Renal pelvis (tissue), 12 donors: ENCODE measurements at places on chromosomes 11 and 22. TPM values are rescaled to one million over a fixed set of nuclear protein-coding genes. Genes with fewer than 3 reads are reported as not detected.

- no peak for DNase-seq
Measured at GRCh38 chr22:23888615-23889401, 5.4 kb upstream of the MIF start.

The CWC15 gene
- 112 TPM for polyA plus RNA-seq

DNA sequence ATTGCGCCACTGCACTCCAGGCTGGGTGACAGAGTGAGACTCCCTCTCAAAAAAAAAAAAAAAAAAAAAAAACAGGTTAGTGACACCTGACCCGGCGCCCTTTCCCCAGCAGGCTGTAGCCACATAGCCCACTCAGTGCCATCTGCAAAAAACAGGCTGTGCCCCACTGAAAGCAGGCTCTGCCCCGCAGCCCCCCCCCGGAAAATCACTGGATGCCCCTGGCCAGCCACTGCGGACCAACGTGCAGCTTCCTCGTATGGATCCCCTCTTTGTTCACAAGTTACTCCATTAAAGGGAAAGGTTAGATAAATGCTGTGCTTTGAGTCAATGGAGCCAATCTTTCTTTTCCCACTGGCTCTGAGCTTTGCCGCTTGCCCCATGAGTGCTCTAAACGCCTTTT, 660.3 kb downstream of the TBC1D22A start:
- DNase-seq, result no peak

GRCh38 chr11:64136765-64137441, 29.0 kb downstream of the MACROD1 start:
- no peak for DNase-seq

DNA sequence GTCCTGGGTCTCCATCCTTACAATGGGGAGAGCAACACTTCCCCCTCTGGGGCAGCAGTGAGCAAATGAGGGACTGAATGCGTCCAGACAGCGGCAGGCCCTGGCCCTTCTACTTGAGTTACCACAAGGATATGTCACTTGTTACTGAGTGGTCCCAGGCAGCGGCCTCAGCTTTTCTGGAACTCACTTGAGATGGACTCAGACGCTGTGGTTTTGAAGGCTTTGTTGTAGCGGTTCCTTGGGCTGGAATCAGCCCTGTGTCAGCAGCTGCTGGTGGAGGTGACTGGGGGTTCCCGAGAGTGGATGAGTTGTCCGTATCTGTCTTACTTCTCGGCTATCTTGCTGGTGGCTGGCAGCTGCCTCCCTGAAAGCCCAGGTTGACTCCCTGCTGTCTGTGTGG, 77.0 kb downstream of the MICAL2 start:
- no peak for DNase-seq

The MYO7A gene
- 4.0 TPM for polyA plus RNA-seq

The MPPED2 gene
- 18.5 TPM for polyA plus RNA-seq

The CLCF1 gene
- polyA plus RNA-seq, result 4.8 TPM

DNA sequence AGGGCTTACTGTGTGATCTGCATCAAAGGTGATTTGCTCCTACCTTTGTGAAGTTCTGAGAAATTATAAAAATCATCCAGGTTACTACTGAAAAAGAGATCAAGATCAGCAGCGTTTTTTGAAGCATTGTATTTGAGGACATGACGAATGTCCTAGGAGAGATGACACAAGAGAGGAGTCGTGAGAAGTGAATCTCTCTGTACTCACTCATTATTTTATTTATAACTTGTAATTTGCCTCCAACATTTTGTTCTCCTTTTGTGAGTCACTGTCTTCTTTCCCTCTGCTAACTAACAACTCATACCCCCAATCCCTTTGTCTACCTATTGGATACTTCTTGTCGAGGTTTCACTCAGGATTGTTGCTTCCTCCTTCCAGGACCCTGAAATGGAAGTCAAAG, 8.6 kb downstream of the NXPE1 start:
- no peak for DNase-seq

The SLC6A5 gene
- 0.11 TPM for polyA plus RNA-seq

DNA sequence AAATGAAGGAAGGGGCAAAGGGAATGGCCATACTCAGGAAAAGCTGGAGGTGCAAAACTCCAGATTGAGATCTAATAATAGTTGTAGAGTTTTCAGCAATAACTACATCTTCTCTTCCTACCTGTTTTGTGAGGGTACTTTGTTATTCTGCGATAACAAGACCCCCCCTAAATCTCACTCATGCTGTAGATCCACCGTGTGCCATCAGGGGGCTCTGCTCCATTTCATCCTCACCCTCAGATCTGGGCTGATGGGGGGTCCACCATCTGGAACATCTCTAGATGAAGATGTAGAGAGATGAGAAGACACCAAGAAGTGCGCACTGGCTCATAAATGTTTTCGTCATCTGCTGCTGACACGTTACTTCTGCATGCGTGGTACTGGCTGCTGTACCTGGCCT, 135.9 kb upstream of the KIRREL3 start:
- DNase-seq, result no peak

- no peak for DNase-seq
Measured at GRCh38 chr11:130427581-130428315, 661 bp downstream of the ADAMTS8 start.

GRCh38 chr11:122310766-122311165, 194.8 kb upstream of the BLID start:
- DNase-seq, result no peak

The CTTN gene
- polyA plus RNA-seq, result 166 TPM

GRCh38 chr11:102807921-102808320, 10.0 kb upstream of the MMP1 start:
- no peak for DNase-seq

The DUSP8 gene
- 3.6 TPM for polyA plus RNA-seq

DNA sequence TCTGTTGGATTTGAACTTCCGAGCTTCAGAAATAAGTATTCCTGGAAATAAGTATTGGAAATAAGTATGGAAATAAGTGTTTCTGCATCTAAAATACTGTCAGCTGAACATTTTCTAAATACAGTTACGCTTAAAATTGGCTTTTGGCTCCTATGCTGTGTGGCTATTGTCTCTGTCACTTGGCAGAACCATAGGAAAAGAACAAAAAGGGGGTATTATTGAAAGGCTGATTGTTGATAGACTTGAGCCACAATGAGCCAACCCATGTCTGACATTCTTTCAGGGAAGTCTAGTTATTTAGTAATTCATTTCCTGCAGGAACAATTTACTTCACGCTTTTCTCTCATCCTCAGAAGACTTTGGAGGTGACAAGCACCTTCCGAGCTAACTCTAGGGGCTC, 32.5 kb upstream of the LARGE1 start:
- no peak for DNase-seq

DNA sequence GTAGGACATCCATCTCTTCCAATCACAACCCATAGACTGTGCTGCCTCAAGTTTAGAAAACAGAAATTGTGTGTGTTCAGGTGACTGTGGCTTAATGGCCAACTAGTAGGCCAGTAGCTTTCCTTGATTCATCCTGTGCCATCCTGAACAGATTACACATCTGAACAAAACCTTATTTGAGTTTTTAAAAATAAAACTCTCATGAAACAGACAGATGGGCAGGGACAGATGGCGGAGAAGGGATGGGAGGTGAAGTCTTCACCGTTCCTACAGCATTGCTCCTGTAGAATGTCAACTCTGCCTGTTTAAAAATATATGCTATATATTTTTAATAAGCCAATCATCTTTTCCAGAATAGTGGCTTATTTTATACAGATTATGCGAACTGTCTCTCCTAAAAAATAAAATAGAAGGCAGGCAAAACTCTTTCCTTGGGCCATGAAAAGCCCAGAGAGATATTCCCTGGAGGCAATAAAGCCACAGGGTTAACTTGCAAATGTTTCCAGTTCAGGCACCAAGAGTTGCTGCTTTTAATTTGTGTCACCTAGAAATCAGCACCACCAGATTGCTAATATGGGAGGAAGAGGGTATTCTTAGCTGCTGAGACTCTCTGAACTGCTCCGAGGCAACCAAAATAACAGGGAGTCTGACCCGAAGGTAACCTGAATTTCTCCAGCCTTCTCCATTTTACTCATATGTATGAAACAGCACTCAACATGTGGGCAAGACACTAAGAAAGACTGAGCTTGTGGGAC, 861.2 kb downstream of the OPCML start:
- no peak for DNase-seq

GRCh38 chr11:28346209-28346608, 238.0 kb downstream of the METTL15 start:
- DNase-seq, result no peak

- no peak for DNase-seq
Measured at GRCh38 chr11:2737866-2738265, 38.1 kb upstream of the KCNQ1OT1 start.

GRCh38 chr11:47923667-47924066, 56.7 kb upstream of the PTPRJ start:
- DNase-seq, result no peak

GRCh38 chr11:96221244-96222070, 121.5 kb downstream of the MAML2 start:
- DNase-seq, result no peak

GRCh38 chr11:57899378-57899777, 124.3 kb upstream of the OR9Q1 start:
- no peak for DNase-seq

DNA sequence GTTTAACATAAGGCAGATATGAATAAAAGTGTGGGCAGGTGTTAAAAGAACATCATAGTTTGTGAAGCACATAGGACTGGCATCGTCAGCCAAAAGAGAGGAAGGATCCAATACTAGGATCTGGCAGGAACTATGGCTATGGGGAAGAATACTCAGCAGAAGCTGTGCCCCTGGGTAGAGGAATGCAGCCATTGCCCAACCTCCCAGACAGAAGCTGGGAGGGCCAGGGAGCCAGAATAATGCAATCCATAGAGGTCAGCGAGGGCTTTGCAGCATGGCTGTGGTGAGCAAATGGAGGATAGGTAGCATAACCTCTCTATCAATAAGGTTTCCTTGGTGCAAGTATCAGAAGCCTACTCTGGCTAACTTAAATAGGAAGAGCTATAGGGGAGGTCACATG, 11.7 kb upstream of the CSTF3 start:
- no peak for DNase-seq

GRCh38 chr11:67076202-67076601, 19.6 kb downstream of the RHOD start:
- no peak for DNase-seq

The PDE3B gene
- 8.6 TPM for polyA plus RNA-seq

The BIK gene
- polyA plus RNA-seq, result 1.1 TPM

GRCh38 chr11:108405706-108406105, 61.6 kb downstream of the C11orf65 start:
- no peak for DNase-seq

DNA sequence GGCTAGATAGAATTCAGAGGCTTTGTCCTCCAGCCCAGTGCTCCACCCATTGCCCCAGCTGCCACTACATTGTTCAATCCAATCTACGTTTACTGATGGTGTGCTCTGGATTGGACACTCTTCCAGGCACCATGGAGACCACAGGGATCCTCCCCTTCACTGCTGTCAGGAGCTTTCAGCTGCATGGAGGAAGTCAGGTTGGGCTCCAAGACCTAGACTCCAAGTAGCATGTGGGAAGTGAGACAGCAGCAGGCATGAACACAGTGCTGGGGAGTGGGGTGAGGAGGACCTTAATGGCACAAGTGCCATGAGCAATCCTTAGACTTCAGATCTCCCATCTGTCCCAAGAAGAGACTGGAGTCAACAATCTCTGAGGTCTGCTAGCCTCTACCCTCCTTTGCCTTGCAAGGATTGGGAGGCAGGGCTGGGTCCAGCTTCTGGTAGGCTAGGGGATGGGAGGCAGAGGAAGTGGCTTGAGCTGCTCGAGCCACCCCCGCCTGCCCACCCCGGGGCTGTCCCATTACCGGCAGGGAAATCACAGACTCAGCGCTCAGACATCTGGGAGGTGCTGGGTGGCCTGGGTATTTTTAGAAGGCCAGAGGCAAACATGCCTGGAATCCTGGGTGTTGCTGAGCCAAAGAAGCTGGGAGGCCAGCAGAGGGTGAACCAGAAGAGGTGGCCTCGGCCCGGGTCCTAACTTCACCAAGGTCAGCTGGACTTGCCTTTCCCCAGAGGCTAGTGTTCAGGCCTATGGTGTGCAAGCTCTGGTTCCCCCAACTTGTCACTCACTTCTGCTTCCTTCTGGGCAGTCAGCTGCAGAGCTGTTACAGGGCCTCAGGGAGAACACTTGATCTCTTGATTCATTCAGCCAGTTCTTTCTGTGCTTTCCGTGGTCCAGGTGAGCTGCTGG, 15.2 kb upstream of the FCHSD2 start:
- DNase-seq, result no peak

The KCNK4 gene
- polyA plus RNA-seq, result 0.06 TPM

The UCP3 gene
- 5.4 TPM for polyA plus RNA-seq

The RCN1 gene
- 179 TPM for polyA plus RNA-seq

DNA sequence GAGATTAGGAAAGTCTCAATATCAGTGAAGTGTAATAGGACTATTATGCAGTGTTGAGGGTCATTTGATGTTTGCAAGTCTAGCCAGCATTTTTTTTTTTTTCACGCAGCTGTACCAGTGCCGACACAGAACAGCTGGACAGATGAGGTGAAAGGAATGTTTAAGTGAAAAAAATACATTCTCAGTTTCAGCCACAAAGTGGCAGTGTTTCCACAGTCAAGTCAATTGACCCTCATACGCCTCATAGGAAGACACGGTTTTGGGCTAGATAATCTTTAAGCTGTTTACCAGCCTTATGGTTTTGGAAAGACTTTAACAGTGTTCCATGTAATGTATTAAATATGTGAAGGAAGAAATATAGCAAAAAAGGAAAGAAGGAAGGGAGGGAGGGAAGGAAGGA, 349.9 kb upstream of the ANO3 start:
- DNase-seq, result peak; percentile 78

DNA sequence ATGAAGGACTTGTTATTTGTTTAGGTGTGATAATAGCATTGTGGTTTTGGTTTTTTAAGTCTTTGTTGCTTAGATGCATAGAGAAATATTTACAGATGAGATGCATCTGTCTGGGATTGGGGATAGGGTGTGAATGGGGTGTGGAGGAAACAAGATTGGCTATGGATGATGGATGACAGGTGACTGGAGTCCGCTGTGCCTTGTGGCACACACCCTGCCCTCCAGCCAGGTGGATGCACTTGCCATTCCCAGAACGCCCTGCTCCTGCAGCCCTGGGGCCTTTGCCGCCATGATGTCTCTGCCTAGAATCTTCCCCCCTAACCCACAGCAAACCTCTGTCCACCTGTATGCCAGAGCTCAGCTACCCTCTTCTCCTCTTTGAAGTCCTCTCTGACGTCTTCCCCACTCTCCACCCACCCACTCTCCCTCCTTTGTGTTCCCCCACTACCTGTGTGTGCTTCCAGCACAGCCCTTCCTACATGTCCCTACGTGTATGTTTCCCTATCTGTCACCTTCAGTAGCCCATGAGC, 54.7 kb downstream of the WNT11 start:
- no peak for DNase-seq

GRCh38 chr11:19751055-19751454, 38.4 kb downstream of the NAV2 start:
- no peak for DNase-seq

DNA sequence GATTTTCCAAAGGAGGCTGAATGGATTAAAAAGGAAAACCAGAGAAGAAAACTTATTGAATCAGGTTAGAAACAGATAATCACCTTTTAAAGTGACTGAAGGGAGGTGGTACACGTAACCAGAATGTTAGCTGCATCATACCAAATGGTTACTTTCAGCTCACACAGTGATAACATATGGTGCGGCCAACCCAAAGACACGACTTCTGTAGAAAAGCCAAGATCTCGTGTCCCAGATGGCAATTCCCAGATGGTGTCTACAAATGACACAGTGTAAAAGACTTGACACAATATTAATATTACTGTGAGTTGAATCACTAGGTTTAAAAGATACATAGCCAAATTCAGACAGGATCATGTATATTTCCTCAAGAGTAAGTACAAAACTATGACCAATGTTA, 5.2 kb downstream of the PPP2R1B start:
- no peak for DNase-seq
